Activated CD4-positive, alpha-beta T cell treated with anti-CD3 and anti-CD28 coated beads, Interleukin-2, amount 50 U/mL, for 48 hours (primary cell): ENCODE measurements at places on chromosomes 6 and 20.

GRCh38 chr6:130010387-130010786, 8.0 kb upstream of the L3MBTL3 start:
- DNase-seq: no peak

GRCh38 chr6:105740946-105741645, 338.2 kb upstream of the PREP start:
- DNase-seq: no peak

DNA sequence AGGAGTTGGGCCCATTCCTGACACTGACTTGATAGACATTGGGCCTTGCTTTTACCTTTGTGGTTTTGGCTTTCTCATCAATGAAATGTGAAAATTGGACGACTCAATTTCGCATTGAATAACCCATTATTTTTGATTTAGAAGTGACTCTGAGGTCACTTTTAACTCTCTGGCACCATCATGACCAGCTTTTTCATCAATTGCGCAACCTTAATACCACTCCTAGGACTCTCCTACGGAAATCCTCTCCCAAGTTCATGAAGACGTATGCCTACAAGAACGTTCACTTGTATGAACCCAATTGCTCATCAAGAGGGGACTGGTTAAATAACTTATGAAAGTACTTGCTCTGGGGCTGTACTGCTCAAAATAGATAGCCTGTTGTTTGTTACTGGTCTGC, 86.7 kb upstream of the CHD6 start:
- no peak for DNase-seq

GRCh38 chr20:32278199-32278643, 770 bp downstream of the KIF3B start:
- DNase-seq: peak; percentile 37

DNA sequence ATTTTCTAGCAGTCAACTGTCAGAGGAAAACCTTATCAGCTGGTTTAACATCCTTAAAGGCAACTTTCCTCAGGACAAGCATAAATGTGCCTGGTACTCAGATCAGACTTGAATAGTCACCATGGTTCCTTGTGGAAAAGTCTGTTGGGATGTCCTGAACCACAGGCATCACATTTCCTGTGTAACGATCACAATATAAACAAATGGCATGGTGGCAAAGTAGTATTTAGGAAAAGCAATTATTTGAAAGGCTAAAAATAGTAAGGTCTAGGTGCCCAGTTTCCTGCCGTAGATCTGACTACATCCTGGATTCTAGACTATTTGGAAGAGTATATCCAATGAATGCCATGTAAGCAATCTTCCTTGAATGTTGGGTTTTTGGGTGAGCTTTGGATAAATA, 271.9 kb upstream of the AGPAT4 start:
- DNase-seq: no peak

DNA sequence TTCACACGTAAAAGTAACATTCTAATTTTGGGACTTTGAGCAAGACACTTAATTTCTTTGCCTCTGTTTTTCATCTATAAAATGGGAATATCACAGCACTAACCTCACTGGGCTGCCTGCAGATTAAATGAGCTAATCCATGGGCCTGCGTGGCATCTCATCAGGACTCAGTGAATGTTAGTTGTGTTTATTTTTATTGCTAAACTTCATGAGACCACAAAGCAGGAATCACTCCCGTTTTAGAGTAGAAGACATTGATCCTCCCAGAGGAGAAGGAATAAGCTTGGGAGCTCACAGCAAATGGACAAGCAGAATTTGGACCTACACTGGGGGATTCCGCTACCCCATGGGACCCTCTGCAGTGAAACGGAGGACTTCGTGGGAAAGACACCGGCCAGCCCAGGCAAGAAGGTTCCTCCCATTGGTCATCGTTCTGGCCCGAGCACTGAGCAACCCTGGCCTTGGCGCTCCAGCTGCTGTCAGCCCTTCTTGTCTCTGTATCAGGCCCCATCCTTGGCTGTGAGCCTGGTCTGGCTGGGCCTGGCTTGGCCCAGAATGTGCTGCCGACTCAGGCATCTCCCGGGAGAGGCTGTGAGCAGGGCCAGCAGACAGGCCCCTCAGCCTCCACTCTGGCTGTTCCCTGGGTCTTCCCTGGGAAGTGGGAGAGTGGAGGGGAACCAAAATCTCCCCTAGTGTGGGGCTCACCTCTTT, 79.8 kb downstream of the NFATC2 start:
- no peak for DNase-seq

DNA sequence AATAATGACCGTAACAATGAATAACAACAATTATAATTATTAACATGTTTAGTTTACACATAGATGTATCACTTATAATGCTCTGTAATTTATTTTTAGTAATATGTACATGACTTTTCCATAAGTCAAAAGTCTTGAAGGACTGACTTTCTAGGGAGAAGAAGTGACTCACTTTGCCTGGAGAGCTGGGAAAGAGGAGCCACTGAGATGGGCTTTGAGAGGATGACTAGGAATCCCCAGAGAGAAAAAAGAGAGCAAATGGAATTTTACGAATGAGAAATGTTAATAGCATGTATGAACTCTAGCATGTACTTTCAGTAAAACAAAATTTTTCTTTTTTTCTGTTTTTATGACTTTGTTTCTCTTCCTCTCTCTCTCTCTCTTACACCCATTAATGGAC, 67.8 kb upstream of the RALY start:
- DNase-seq: no peak

GRCh38 chr6:170043150-170043819, 247.6 kb downstream of the DLL1 start:
- no peak for DNase-seq

- DNase-seq: no peak
Measured at GRCh38 chr6:113211170-113211569, 646.0 kb upstream of the MARCKS start.

GRCh38 chr20:31666258-31667042, 28.7 kb downstream of the COX4I2 start:
- no peak for DNase-seq

GRCh38 chr20:56299362-56299761, 50.8 kb downstream of the MC3R start:
- DNase-seq: no peak

- no peak for DNase-seq
Measured at GRCh38 chr20:54026295-54027064, 43.9 kb downstream of the BCAS1 start.

GRCh38 chr6:139825935-139826374, 451.5 kb upstream of the CITED2 start:
- no peak for DNase-seq

- DNase-seq: no peak
Measured at GRCh38 chr20:24588047-24588635, 118.7 kb downstream of the SYNDIG1 start.

- peak; percentile 16 for DNase-seq
Measured at GRCh38 chr6:14910692-14911547, 334.9 kb upstream of the JARID2 start.

- no peak for DNase-seq
Measured at GRCh38 chr6:1004885-1005630, 306.8 kb upstream of the FOXQ1 start.

DNA sequence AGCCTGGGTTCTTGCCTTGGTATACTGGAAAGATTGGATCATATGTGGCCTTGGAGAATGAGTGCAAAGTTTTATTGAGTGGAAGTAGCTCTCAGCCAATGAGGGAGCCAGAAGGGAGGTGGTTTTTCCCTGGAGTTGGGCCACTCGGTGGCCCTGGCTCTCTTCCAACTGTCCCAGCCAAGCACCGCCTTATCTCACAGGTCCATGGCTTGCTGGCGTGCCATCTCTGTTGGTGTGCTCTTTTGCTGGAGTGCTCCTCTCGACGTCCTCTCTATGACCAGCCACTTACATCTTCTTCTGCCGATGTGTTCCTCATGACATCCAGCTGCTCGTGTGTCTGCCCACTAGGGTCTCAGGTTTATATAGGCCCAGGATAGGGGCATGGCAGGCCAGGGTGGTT, 505.9 kb upstream of the SYNCRIP start:
- no peak for DNase-seq

GRCh38 chr20:59772931-59773913, 160.2 kb downstream of the SYCP2 start:
- no peak for DNase-seq

DNA sequence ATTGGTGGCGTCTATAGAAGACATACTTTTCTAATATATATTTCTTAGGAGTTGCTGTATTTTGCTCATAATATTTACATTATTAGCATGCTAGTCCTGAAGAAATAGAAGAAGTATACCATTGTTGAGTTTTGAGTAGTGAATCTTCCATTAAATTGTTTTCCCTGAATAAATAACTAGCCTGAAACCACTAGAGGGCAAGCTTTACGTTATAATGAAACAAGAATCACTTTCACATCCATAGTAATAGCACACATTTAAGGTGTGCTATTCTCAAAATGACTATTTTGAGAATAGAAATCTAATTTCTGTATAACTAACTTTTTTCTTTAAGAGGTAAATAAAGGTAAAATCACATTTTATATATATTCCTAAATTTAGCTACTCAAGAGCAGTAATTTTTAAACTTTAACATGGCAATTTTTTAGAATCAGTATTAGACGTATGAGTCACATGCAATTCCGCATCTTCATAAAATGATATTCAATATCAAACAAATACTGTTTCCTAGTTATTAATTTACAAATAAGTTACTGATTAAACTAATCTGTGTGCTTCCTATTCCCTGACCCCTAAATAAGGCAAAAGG, 213.2 kb upstream of the MANEA start:
- DNase-seq: no peak

DNA sequence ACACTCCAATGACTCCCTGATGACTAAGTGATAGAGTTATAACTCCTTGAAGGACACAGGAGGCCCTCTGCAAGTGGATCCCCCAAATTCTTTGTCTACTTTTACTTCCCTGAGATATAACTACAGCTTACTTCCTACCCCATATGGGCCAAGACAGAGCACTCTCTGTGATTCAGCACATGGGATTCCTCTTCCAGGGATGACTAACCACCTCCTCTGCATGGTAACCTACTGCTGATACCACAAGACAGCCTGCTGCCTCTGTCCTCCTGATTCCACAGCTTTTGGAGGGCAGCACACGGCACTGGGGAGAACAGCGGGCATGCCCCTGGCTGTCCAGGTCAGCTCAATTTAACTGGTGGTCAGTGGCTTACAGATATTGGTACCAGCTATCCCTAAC, 675.7 kb upstream of the AGPAT4 start:
- DNase-seq: no peak

GRCh38 chr6:170269846-170270541, 20.9 kb downstream of the DLL1 start:
- no peak for DNase-seq

DNA sequence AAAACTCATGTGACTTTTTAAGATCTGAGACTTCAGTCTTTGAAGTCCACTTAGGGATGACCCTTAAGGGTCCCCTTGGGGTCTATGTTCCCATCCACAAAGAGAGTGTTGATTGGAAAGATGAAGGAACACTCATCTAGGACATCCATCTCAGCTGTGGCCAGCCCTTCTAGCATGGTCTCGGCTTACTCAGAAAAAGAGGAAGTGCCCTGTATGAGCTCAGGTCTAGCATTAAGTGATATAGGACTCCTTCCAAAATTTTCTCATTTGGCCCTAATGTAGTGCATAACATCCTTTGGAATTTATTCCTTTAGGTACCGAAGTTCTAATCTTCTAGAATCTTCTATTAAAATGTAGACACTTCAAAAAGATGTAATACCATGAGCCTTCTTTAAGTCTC, 77.4 kb downstream of the NDUFAF5 start:
- no peak for DNase-seq

DNA sequence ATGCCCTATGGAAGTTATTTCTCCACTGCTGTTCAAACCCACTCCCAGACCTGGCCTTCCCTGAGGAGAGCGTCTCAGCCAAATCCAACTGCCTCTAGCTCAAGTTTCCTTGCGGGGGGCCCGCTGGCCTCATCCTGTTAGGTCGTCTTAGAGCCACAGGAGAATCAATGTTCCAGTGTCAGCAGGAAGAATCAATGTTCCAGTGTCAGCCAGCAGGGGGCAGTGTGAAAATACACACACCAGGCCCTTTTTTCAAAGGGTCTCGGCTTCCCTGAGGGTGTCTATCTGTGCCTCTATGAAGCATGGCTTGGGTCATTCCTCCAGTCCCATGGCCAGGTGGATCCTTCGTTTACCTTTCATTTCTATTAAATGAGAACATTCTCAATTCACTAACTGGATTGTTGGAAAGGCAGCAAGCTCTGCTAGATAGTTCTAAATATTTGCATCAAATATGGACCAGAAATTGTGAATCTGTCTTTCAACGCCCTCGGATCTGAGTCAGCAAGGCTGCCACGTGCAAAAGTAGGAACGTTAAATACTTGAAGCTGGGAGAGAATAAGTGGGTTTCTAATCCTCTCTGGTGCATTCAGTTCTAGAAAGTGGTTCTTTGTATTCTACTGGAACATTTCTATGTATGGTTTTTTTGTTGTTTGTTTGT, 19.2 kb downstream of the PRND start:
- DNase-seq: peak; percentile 80

- DNase-seq: no peak
Measured at GRCh38 chr6:136226674-136227377, 23.3 kb downstream of the MTFR2 start.

DNA sequence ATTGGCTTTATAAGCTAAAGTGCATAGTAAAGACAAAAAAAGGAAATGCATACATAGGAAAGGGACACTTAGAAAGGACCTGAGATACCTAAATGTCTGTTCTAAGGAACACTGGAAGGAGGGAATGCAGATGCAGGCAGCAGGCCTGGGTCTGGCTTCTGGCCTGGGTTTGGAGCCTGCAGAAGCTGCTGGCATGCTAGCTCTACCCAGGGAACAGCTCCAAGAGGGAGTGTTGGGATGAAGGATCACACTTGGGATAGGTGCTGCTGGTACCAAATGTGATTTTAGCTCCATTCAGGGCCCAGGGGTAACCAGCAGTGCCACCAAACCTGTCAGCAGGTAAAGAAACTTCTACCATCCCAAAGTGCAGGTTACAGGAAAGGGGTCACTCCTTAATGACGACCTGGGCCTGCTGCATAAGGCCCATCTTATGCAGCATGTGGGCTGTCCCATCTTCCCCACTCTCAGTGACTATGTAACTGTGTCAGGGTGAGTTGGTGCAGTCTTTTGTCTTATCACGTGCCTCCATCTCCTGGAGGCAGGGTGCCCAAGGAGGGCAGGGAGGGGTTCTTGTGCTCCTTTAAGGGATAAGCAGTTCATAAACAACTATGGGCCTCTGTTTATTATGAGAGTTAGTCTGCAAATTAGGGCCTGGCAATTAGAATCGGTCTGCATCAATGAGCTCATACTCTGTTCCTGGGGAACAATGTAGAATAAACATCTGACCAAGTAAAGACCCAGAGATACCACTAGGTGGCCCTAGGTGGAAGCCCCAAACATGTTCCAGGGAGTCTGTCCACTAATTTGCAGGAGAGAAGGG, 26.9 kb downstream of the DDX27 start:
- peak; percentile 27 for DNase-seq

- DNase-seq: no peak
Measured at GRCh38 chr6:109008537-109009235, 86.0 kb downstream of the SESN1 start.

DNA sequence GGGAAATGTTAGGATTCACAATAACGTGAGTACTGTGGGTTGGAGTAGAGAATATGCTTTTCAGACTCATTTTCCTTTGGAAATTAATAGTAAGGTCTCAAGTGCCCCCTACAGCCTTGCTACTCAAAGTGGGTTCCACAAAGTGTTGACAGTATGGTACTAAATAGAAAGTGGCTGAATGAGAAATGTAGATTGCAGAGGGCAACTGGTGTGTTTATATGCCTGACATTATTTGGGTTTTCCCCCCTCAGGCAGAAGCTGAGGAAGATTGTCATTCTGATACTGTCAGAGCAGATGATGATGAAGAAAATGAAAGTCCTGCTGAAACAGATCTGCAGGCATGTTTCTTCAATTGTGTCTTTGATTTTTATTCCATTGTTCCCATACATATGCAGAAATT, 5.6 kb downstream of the FBXO9 start:
- DNase-seq: no peak

- no peak for DNase-seq
Measured at GRCh38 chr6:120122401-120122800, 772.8 kb upstream of the MAN1A1 start.
